ENCODE measurements at places on chromosomes 5 and 9.

- DNase-seq = no peak
These were observed 37.7 kb downstream of the C5orf15 start for GRCh38 chr5:133930813-133931090.

GRCh38 chr5:179126506-179126991 lies 66.4 kb downstream of the ZNF354C start:
- DNase-seq = no peak

DNA sequence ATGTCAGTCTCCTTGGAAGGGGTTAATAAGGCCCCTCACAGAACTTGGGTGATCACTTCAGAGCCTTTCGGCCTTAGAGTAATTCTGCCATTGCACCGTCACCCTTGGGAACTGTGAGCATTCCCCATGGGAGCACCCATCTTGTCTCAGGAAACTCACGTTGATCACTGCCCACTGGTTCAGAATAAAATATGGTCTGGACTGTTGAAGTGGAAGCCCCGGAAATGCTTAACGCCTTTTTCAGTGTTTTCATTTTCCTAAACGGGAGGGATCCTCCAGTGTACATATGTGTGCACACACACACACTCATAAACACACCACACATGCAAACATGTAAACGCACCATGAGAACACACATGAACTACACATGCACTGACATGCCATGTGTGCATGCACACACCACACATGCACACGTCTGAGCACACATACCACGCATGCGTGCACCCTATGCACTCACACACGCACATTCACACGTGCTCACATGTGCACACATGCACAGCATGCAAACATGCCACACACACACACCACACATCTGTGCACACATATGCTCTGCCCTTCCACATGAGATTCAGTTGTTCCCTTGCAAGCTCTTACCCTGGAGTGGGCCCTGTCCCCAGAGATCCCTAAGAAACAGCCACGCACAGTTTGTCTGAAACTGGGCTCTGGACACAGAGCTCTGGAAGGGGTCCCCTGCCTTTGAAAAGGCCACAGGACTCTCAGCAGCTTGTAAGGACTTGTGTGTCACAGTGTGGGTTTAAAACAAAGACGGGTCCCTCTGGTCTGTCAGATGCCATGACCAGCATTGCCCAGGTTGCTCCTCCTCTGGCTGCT lies 17.0 kb downstream of the MRPL36 start:
- DNase-seq = no peak

DNA sequence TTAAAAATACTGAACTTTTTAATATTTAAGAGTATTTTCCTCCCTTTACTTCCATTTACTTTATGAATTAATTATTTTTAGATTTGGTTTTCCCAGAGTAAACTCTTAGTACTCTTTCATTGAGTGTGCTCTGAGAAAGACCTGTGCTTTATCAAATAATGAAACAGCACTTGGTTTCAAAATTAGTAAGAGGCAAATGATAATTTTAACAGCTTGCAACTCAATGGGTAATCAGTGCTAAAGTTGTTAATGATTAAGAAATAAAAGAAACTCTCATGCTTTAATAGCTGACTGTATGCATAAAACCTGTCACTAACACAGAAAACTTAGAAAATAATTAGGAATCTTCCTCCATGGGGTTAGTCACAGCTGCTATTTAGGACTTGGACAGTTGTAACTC lies 244.4 kb downstream of the RFX3 start:
- DNase-seq = no peak

DNA sequence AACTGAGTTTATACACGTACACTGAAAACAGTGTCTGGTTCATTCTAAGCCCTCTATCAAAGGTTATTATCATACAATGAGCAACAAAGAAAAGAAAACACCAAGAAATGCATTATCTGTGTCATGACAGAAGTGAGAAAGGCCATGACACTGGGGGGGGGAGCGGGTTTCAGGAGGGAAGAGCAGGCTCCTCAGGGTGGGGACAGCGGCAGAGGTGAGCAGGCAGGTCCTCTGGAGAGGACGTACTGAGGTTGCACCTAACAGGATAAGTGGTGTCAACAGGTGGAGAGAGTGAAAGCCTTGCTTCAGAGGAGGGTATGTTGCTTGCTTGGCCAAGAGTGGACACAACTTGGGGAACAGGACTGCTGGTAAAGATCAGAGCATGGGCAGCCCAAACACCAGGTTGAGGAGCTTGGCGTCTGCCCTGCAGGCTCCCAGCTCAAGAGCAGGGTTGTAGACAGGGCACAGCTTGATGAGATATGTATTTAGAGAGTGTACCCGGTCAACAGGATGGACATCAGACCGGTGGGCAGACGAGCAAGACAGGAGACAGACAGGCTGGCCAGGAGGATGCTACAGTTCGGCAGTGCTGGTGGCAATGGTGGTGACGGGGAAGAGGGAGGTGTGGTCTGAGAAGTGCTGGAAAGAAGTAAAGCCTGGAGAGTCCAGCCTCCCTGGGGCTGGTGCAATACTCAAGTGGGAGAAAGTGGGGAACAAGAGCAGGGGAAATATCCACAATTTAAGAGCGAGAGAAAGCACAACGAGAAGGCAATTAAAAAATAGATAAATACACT lies 10.3 kb downstream of the WHRN start:
- no peak for DNase-seq

DNA sequence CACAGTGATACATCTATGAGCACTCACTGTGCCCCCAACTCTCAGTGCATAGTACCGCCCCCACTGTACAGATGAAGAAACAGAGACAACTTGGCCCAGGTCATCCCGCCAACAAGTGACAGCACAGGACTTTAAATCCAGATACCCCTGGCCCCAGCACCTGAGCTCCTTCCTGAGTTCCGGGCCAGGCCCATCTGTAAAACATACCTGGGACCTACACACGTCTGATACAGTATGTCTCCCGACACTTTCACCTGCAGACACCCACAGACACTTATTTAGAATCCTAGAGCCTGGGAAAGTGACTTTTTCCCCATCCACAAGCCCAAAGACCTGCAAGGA lies 60.8 kb upstream of the SLC25A51 start:
- DNase-seq = no peak

- no peak for DNase-seq
These were observed 324.3 kb upstream of the SEMA6A start for GRCh38 chr5:116898917-116899316.

- no peak for DNase-seq
These were observed 211.3 kb upstream of the KLF4 start for GRCh38 chr9:107700847-107701246.

GRCh38 chr5:78920604-78921003 lies 64.5 kb downstream of the ARSB start:
- DNase-seq = no peak

DNA sequence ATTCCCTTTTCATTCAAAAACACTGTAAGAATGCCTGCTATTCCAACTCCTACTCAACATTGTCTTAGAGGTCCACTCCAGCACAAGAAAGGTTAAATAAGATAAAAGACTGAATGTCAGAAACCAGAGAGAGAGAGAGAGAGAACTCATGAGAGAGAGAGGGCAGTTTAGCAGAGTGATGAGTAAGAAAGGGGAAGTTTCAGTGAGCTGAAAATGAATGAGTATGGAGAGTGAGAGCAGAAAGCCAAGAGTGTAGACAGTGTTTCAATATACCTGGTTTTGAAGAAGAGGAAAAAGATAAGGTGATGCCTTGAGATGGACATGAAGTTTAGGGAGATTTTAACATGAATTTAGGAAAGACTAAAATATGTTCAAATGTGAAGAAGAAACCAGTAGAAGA lies 528.0 kb upstream of the SEMA6A start:
- no peak for DNase-seq

GRCh38 chr9:4630836-4631235 lies 31.3 kb upstream of the PLPP6 start:
- no peak for DNase-seq

DNA sequence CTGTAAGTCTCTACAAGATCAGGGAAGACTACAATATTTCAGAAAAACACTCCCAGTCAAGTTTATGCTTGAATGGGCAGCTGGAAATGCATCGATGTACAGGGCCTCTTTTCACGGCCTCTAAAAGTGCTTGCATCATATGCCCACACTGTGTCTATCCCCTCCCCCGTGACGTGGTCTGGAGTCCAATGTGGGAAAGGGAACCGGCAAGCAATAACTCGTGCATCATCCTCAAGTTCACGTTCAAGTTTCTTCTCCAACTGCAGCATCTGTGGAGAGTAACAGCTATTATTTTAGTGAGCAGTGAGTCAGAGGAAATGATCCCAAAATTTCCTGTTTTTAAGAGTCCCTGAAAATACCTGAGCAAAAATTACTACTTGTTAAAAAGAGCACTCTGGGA lies 22.3 kb downstream of the ATPSCKMT start:
- DNase-seq = no peak

DNA sequence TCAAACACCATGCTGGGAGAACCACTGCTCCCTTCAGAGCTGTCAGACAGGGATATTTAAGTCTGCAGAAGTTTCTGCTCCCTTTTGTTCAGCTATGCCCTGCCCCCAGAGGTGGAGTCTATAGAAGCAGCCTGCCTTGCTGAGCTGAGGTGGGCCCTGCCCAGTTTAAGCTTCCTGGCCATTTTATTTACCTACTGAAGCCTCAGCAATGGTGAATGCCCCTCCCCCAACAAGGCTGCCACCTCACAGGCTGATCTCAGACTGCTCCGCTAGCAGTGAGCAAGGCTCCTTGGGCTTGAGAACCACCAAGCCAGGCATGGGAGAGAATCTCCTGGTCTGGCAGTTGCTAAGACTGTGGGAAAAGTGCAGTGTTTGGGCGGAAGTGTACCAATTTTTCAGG lies 205.5 kb upstream of the PTGER4 start:
- no peak for DNase-seq

DNA sequence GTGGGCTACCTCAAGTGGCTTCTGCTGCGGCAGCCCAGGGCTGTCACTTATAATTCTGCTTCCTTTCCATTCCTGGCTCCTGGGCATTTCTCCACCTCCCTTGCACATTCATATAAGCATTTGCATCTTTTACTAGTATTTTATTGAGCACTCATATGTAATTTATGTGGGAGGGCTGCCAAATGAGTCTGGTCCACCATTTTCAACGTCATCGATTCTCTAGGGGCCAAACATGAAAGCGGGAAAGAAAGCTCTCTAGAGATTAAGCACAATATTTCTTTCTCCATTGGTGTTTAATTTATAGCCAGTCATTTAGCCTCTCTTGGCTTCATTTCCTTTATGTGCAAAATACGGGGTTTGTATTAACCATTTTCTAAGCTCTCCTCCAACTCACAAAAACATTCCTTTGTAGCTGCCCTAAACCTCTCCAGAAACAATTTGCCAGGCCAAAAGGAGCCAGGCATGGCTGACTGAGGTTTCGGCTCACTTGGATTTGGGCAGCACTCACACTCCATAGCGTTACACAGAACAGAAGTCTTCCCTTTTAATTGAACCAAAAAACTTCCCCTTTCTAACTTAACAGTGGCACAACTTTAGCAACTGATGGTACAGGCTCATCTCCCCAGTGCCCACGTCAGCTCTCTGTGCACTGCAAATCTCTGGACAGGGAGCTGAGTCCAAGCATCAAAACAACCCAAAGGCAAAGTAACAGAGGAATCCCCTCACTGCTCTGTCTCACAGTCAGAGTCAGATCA lies 183.5 kb downstream of the ROR2 start:
- DNase-seq = no peak

DNA sequence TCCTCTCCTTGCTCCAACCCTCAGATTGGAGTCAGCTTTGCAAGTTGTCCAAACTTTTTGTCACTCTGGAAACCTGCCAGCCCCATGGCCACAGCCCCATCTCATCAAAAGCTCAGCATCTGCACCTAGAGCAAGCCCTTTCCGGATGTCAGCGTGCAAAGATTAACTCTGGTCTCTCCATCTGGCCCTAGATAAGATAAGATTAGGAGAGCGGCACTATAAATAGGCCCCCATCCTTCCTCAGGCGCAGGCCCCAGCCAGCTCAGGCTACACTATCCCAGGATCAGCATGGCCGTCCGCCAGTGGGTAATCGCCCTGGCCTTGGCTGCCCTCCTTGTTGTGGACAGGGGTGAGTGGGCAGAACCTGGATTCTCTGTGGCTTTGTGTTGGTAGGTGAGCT lies at the start of gene SPINK4:
SPINK4 (plus strand) TSS at position 247 of the 400 bp plus-strand sequence; CDS start at position 289, 42 bp downstream.
- DNase-seq = no peak

DNA sequence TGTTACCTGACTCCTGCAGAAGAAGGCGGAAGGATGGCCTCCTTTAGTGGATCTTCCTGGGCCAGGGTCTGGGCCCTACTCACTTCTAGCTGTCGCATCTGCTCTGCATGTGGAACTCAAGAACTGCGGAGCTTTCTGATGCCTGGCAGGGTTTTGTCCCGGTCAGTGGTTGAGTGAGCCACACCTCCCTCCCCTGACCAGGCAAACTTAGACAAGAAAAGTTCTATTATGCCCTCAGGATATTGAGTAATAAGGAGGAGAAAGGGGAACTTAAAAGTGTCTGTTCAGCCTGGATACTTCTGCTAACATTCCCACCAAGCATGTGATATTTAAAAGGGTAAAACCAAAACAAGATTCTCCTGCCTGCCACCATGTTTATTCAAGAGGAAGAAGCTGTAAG lies at the start of gene FYB1:
FYB1 (minus strand) TSS at position 127 of the 400 bp plus-strand sequence. CDS start 16,603 bp downstream, outside the sequence.
- no peak for DNase-seq

DNA sequence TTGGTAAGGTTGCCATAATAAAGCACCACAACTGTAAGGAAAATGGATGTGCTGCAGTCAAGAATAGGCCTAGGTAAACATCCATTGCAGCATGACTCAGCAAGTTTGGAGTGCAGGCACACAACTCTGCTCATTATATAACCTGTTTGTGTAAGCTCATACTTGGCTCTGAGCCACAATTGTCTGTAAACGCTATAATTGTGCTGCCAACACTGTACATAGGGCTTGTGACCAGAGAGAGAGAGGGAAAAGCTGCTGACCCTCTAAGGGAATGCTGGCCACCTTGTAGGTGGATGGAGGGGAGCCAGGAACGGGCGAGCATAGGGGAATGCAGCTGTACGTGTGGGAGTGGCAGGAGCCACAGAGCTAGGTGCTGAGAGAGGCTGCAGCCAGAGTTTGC lies 2186.5 kb upstream of the ACO1 start:
- DNase-seq = no peak

- DNase-seq = no peak
These were observed 119.4 kb downstream of the TTC39B start for GRCh38 chr9:15187589-15187988.

GRCh38 chr9:95769909-95770433 lies 105.5 kb upstream of the ERCC6L2 start:
- no peak for DNase-seq

DNA sequence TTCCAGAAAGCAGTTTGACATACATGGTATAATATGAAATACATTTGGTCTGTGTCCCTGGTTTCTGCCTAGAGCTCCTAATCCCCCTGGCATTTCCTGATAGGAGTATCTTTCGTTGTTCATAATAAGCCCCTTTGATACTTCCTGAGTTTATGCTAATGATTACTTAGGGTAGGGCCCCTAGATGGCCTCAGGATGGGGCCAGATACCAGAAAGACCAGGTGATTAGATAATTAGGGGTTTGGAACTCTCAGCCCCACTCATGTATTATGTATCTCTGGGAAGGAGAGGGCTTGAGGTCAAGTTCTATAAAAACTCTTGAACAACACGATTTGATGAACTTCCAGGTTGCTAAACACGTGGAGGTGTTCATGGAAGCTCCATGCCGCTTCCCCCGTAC lies 163.3 kb upstream of the ZNF608 start:
- no peak for DNase-seq

- no peak for DNase-seq
These were observed 65.3 kb downstream of the OLFM1 start for GRCh38 chr9:135152614-135153334.
